A549 treated with Hydrocortisone at 1 μM for 4 hours (cell line): ENCODE measurements at places on chromosomes 6 and 20. TPM values are rescaled to one million over a fixed set of nuclear protein-coding genes. Genes with fewer than 3 reads are reported as not detected.

Gene HAO1
- not detected in 5 replicates for total RNA-seq

Gene RAE1
- 58.4 to 70.0 TPM (median 60.4 TPM) in 5 replicates for total RNA-seq

Gene PACRG
- total RNA-seq = 0.09 TPM in 1 of 5 replicates, not detected in the others

Gene TMEM244
- total RNA-seq = not detected in 5 replicates

Gene MARCKS
- 13.3 to 18.8 TPM (median 15.5 TPM) in 5 replicates for total RNA-seq

Gene RSPO4
- total RNA-seq = not detected in 5 replicates

Gene CD24
- 242 to 318 TPM (median 301 TPM) in 5 replicates for total RNA-seq

Gene KHDC1
- 2.9 to 3.5 TPM (median 3.3 TPM) in 5 replicates for total RNA-seq

Gene CCHCR1
- 7.0 to 8.0 TPM (median 7.7 TPM) in 5 replicates for total RNA-seq

Gene BFSP1
- 3.8 to 4.6 TPM (median 4.3 TPM) in 5 replicates for total RNA-seq

Gene GDAP1L1
- total RNA-seq = 0.16 TPM in 1 of 5 replicates, not detected in the others

Gene BMP5
- not detected in 5 replicates for total RNA-seq

Gene CLDN20
- not detected in 5 replicates for total RNA-seq

Gene ANGPT4
- total RNA-seq = 0.02 to 0.05 TPM (median 0.03 TPM) in 5 replicates

Gene TREM1
- 0.10 to 0.25 TPM (median 0.13 TPM) in 3 of 5 replicates, not detected in the others for total RNA-seq

Gene CST5
- total RNA-seq = not detected in 5 replicates

Gene ZSCAN23
- total RNA-seq = not detected in 5 replicates

Gene UNC93A
- total RNA-seq = not detected in 5 replicates

Gene RAMACL
- total RNA-seq = 0.08 to 0.16 TPM (median 0.10 TPM) in 5 replicates

Gene HDGFL1
- total RNA-seq = not detected in 5 replicates

Gene SEMG1
- not detected in 5 replicates for total RNA-seq

Gene ACTL10
- 0.06 TPM in 2 of 5 replicates, not detected in the others for total RNA-seq

Gene MAFB
- 0.13 to 0.44 TPM (median 0.15 TPM) in 5 replicates for total RNA-seq

Gene RIPPLY2
- total RNA-seq = 0.32 to 0.58 TPM (median 0.39 TPM) in 5 replicates

Gene HLA-DOA
- total RNA-seq = 0.06 TPM in 1 of 5 replicates, not detected in the others

Gene KCTD20
- total RNA-seq = 16.6 to 21.9 TPM (median 17.4 TPM) in 5 replicates

Gene RBM24
- total RNA-seq = 6.1 to 7.7 TPM (median 6.4 TPM) in 5 replicates

Gene TOX2
- 10.6 to 14.3 TPM (median 14.2 TPM) in 5 replicates for total RNA-seq

Gene RHAG
- total RNA-seq = not detected in 5 replicates

Gene ARFGEF3
- 0.44 to 0.66 TPM (median 0.51 TPM) in 5 replicates for total RNA-seq

Gene GINS1
- total RNA-seq = 29.1 to 38.4 TPM (median 36.5 TPM) in 5 replicates

Gene GPR63
- total RNA-seq = 0.38 to 0.47 TPM (median 0.43 TPM) in 5 replicates

Gene BHLHE23
- total RNA-seq = not detected in 5 replicates

Gene KCNQ5
- 1.1 to 1.9 TPM (median 1.5 TPM) in 5 replicates for total RNA-seq

Gene MYBL2
- 76.0 to 80.6 TPM (median 80.0 TPM) in 5 replicates for total RNA-seq

Gene MAPK13
- 0.45 to 0.93 TPM (median 0.81 TPM) in 5 replicates for total RNA-seq

Gene LPIN3
- total RNA-seq = 10.9 to 14.4 TPM (median 13.7 TPM) in 5 replicates

Gene TNFAIP3
- 19.6 to 31.7 TPM (median 22.6 TPM) in 5 replicates for total RNA-seq

Gene SRMS
- total RNA-seq = 0.11 to 0.15 TPM (median 0.13 TPM) in 5 replicates

Gene HCRTR2
- total RNA-seq = not detected in 5 replicates

Gene DEFB132
- not detected in 5 replicates for total RNA-seq

Gene CTCFL
- 0.02 TPM in 1 of 5 replicates, not detected in the others for total RNA-seq

Gene POU5F1
- total RNA-seq = 10.0 to 17.0 TPM (median 11.3 TPM) in 5 replicates

Gene NUDT3
- 5.6 to 8.8 TPM (median 6.1 TPM) in 5 replicates for total RNA-seq

Gene FAM209B
- total RNA-seq = 0.32 to 0.92 TPM (median 0.60 TPM) in 4 of 5 replicates, not detected in the other

Gene RAB5IF
- 189 to 271 TPM (median 253 TPM) in 5 replicates for total RNA-seq

Gene DDR1
- 54.3 to 66.8 TPM (median 63.6 TPM) in 5 replicates for total RNA-seq

Gene HLA-DQA2
- not detected in 5 replicates for total RNA-seq

Gene C20orf202
- total RNA-seq = 0.07 TPM in 1 of 5 replicates, not detected in the others
